ENCODE measurements at places on chromosomes 7 and 10.
A peak's percentile ranks its signal among the peaks of the same experiment; 100 is the strongest.

DNA sequence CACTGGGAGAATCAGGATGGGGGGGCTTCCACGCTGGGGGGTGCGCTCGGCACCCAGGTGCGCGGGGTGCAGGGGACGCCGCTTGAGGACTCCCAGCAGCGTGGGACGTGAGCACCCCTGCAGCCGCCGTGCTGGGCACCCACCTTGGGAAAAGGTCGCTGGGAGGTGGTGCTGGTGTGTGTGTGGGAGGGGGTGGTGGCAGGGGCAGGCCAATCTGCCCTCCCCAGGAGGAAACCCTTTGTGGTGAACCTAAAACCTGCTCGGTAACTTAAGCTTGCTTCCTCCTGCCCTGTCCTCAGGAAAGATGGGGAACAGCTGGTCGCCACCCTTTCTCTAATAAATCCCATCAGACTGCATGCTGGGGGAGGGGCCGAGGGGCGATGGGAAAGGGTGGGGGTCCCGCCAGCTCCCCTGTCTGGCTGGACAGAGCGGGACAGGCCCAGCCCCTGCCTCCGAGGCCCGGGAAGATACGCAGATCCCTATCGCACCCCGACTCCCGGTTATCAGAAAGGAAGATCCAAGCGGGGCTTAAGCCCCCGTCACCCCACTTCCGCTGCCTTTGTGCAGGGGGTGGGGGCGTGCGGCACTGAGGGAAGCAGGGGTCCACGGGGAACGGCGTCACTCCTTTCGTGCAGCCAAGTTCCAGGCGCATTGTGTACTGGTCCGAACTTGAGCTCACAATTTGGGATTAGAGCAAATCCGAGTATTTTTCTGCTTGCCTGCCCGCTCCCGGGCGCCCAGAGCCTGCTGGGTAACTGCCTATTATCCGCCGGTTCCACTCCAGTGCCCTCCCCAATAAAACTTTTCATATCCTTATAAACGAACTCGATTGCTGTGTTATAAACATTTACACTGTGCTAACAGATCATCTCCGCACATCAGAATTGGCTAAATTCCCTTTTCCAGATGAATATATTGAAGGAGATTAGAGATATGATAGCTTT is 64.6 kb downstream of the UNCX start:
- no peak for DNase-seq

DNA sequence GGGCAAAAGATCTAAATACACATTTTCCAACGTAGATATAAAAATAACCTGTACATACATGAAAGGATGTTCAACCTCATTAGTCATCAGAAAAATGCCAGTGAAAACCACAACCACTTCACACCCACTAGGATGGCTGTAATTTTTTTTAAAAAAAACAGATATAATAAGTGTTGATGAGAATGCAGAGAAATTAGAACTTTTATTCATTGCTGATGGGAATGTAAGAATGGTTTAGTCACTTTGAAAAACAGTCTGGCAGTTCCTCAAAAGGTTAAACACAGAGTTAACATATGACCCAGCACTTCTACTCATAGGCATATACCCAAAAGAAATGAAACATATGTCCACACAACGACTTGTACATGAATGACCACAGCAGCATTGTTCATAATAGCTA is 32.3 kb upstream of the PRKCQ start:
- DNase-seq: no peak

DNA sequence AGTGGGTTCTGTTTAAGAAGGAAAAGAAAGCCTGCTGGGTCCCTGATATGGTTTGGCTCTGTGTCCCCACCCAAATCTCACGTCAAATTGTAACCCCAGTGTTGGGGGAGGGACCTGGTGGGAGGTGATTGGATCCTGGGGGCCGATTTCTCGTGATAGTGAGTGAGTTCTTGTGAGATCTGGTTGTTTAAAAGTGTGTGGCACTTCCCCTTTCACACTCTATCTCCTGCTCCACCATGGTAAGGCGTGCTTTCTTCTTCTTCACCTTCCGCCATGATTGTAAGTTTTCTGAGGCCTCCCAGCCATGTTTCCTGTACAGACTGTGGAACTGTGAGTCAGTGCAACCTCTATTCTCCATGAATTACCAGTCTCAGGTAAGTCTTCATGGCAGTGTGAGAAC is 42.6 kb downstream of the INPP5A start:
- DNase-seq: no peak

DNA sequence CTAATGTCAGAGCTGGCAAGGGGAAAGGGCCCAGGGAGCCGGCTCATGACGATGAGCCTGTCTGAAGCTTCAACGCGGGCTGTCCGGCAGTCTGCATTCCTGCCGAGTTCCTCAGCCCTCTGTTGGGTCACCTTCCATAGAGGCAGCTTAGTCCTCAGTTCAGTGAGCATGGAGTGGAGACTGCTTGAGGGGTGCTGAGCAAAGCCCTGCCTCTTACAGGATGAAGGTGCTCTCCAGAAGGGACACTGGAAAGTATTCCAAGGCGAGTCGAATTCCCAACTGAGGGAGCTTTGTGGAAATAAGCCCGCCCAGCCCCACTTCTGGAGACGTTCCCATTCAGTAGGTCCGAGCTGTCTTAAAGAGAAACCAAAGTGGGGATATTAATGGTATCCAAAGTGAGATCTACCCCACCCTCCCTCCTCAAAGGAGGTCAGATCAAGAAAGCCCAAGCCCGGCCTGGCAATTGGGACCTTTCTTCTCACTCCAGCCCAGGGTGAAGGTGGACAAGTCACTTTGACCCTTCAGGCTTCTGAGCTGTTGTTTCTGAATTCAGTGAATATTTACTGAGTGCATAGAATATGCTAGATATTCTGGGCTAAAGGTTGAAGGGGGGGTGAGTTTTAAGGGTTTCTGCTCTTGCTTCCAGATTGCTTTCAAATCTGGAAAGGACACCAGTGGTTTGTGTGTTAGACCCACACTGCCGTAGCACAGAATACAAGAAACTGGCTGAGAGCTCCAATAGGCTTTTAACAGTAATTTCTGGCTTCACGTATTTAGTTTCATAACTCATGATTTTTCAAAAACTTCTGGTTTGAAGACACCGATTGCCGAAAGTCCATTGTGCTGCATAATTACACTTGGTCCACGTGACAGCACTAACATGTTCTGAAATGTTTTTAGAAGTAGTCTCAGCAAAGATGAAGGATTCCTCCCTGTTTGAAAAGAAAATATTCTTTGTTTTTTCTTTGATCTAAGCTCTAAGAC is 3.5 kb downstream of the EGFR start:
- no peak for DNase-seq

GRCh38 chr10:123862421-123863182 is 29.0 kb downstream of the CPXM2 start:
- DNase-seq: no peak

DNA sequence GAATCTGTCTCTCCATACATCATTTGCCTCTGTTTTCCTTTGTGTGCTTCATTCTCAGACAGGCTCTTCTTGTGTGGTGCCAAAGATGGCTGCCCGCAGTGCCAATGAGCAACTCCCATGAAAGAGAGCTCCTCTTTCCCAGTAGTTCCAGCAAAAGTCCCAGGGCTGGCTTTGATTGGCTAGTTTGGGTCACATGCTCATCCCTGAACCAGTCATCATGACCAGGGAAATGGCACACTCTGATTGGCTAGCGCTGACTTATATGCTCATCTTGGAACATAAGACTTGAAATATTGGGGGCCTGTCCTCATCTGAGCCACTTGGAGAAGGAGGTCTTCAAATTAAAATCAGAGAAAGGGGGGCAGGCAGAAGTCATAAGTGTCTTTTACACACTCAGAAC is 112.7 kb downstream of the CDH23 start:
- no peak for DNase-seq

GRCh38 chr7:74407958-74408357 is 45.7 kb upstream of the GTF2IRD1 start:
- DNase-seq: no peak

DNA sequence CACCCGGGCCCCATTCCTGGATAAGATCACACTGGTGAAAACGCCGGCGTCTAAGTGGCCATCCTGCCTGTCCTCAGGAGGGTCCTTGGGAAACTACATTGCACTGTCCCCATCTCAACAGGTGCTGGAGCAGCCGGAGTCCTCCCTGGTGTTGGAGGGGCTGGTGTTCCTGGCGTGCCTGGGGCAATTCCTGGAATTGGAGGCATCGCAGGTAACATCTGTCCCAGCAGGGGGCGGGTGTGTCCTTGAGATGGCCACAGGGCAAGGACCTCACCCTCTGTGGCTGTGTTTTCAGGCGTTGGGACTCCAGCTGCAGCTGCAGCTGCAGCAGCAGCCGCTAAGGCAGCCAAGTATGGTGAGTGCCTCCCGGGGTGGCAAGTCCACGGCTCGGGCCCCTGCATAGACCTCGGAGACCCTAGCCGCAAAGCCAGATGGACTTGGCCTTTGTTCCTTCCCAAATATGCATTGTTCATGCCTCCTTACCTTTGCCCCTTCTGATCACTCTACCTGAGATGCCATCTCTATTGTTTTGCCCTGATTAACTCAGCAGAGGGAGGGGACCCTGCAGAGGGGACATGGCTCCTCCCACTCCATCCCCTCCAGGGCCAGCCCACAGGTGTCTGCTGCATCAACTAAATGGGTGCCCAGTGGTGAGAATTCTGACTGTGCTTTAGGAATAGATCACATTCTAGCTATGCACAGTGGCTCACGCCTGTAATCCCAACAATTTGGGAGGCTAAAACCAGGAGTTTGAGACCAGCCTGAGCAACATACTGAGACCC is 23.8 kb downstream of the ELN start:
- DNase-seq: no peak

GRCh38 chr7:11811709-11812108 is 20.3 kb downstream of the THSD7A start:
- DNase-seq: no peak

DNA sequence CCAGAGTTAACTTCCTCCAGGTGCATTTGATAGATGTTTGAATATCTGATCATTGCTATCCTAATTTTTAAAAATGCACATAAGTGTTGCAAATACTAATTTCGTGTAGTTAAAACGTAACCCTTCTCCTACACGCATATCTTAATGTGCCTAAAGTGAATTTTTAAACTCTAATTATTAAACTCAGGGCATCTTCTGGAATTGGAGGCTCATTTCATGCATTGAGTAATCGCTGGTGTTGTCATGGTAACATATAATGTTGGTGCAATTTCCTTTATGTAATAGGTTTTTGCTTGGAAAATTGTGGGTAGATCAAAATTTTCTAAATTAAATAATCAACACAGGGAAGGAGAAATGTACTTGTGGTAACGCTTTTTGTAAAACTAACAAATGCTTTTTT is 56.2 kb downstream of the ARMC3 start:
- DNase-seq: no peak

DNA sequence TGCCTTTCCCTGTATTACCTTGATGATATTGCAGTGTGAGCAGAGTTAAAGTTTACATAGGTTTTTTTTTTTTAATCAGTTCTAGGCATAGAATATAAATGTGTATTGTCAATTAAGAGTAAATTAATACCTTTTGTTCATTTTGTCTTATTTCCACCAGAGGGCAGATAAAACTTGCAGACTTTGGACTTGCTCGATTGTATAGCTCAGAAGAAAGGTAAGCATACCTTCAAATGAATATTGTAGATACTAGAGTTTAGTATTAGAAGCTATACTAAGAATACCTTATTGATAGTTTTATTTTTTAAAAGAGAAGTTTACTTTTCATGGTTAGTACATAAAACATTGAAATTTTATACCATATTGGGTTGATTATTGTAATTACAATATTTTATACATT is 86.8 kb downstream of the MPLKIP start:
- no peak for DNase-seq

DNA sequence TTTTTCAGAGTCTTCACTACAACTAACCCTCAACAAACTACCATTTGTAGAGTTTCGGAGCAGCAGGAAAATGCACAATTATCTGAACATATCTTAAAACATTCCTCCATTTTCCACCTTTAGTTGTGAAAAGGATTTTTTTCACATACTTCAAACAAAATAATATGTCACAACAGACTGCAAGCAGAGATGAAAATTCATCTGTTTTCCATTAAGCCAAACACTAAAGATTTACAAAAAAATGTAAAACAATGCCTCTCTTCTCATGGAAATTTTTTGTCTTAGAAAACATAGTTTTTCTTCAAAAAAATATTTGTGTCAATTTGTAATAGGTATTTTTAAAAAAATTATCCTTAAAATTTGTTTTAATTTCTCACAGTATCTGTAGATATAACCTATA is 98.9 kb downstream of the ARHGAP12 start:
- no peak for DNase-seq

- no peak for DNase-seq
Observed at GRCh38 chr7:38393874-38394273, 120.4 kb upstream of the TARP start.

- DNase-seq: no peak
Observed at GRCh38 chr7:81752318-81752714, 17.5 kb downstream of the HGF start.

DNA sequence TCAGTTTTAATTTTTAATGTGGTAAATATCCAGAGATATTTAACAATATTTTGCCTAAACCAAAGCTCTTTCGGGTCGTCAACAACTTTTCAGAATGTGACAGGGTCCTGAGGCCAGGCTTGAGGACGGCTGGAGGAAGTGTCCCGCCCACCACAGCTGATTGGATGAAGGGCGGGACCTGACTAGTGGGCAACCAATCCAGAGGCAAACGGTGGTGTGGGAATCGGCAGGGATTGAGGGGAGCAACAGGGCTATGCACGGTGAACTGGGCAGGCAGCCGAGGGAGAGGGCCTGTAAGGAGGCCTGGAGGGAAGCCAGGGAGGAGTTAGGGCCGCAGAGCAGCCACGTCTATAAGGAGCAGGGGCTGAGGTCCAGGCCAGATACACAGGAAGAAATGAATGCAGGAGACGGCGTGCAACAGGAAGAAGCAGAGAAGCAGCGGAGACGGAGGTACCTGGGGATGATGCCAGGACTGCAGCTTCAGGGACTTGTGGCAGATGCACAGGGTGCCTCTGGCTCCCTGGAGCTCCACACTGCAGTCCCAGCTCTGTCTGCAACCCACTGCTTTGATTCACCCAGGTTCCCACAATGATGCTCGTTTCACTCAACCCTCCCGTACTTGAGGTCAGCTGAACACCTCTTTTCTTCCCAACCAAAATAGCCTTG is 46.1 kb upstream of the ZMIZ1 start:
- DNase-seq: no peak

GRCh38 chr10:118543714-118544400 is 51.6 kb downstream of the PRLHR start:
- peak; percentile 21 for DNase-seq

GRCh38 chr7:74362266-74362665 is 73.1 kb downstream of the CLIP2 start:
- DNase-seq: no peak

DNA sequence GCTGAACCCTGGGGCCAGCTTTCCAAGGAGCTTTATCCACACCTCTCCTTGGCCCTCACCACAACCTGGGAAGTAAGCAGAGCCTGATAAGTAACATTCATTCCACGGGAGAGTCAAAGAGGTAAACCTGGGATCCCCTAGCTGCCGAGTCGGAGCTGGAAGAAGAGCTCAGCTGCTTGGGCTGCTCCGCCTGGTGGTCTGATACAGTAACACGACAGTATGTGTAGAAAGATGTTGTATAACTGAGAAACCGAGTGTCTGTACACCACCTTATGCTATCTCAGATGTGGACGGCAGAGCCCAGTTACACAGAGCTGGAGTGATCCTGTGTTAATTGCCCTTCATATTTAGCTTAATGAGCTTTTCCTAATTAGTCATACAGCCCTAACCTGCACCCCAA is 151.3 kb upstream of the KMT2E start:
- DNase-seq: no peak
